ENCODE measurements at places on chromosomes 11 and 22.

GRCh38 chr11:26731084-26731456, 9.2 kb upstream of the SLC5A12 start:
- no peak for DNase-seq

- no peak for DNase-seq
Measured at GRCh38 chr11:77082838-77083565, 16.2 kb downstream of the CAPN5 start.

- no peak for DNase-seq
Measured at GRCh38 chr11:131511794-131512193, 141.4 kb downstream of the NTM start.

GRCh38 chr22:36902143-36902926, 11.1 kb upstream of the CSF2RB start:
- no peak for DNase-seq

DNA sequence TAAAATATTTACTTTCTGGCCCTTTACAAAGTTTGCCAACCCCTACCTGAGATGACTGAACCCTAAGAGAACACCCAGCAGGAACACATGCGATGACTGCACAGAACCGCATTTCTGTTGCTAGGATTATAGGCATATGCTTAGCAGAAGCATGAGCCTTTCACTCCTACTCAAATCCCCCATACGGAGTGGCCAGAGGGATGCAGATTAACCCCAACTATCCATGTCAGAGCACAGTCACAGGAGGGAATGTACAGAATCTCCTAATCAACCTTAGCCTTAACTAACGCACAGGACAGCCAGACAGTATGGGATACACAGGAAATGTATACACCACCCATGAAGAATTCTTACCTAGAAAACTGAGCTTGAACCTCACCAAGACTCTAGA, 6.2 kb downstream of the HPS4 start:
- DNase-seq, result no peak

GRCh38 chr11:41201156-41201555, 258.3 kb downstream of the LRRC4C start:
- peak; percentile 17 for DNase-seq

GRCh38 chr11:109040303-109040702, 375.4 kb downstream of the DDX10 start:
- DNase-seq, result no peak

DNA sequence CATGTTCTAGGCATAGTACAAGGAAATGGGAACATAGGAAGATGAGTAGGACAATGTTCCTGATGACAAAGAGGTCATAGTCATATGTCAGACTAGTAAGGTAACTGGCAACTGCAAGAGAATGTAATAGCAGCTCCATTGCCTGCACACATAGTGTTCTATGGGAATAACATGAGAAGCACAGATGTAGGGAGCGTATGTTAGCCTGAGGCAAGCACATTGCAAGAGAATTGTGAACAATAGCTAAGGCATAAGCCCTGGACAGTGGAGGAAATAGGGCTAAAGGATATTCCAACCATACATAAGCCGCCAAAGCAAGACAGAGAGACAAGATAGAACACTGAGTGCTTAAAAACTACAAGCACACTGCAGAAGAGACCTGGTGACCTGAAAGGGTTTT, 1017.0 kb upstream of the TENM4 start:
- DNase-seq, result no peak

GRCh38 chr11:64715756-64716472, 7.1 kb downstream of the NRXN2 start:
- DNase-seq, result no peak

DNA sequence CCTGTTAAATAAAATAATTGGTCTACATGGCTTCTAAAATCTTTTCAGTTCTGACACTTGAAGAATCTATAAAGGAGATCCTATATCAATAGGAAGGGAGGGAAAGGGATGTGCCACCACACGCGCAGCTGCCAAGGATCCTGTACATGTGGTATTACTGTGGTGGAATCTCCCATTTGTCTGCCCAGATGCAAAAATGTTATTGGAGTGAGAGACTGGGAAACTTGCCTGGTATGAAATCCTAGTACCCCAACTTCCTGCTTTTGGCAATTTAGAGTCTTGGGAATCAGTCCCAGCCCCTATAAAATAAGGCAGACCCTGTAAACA, 81.9 kb upstream of the PICALM start:
- no peak for DNase-seq

GRCh38 chr11:89613911-89614310, 96.2 kb upstream of the TRIM77 start:
- no peak for DNase-seq

GRCh38 chr11:5267033-5267563, 2.6 kb downstream of the HBE1 start:
- DNase-seq, result no peak

GRCh38 chr11:100469835-100470234, 217.3 kb upstream of the ARHGAP42 start:
- DNase-seq, result no peak

DNA sequence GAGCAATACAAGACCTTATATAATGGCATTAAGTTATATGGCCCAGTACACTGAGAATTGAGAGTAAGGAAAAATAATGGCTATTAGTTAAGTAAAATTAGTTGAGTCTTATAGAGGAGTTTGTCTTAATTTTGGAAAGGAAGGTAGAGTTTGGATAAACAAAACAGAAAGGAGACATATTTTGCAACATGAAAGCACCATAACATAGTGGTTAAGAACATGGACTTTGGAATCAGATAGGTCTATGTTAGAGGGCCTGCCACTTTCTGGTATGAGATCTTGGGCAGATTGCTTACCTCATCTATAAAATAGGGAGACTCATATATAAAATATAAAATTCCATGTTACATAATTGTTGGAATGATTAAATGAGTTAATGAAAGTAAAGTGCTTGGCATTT, 68.9 kb downstream of the CSTPP1 start:
- DNase-seq, result no peak

GRCh38 chr11:32279672-32280071, 155.7 kb downstream of the WT1 start:
- DNase-seq, result no peak

GRCh38 chr11:37967635-37968034, 1369.6 kb upstream of the RAG2 start:
- DNase-seq, result no peak

DNA sequence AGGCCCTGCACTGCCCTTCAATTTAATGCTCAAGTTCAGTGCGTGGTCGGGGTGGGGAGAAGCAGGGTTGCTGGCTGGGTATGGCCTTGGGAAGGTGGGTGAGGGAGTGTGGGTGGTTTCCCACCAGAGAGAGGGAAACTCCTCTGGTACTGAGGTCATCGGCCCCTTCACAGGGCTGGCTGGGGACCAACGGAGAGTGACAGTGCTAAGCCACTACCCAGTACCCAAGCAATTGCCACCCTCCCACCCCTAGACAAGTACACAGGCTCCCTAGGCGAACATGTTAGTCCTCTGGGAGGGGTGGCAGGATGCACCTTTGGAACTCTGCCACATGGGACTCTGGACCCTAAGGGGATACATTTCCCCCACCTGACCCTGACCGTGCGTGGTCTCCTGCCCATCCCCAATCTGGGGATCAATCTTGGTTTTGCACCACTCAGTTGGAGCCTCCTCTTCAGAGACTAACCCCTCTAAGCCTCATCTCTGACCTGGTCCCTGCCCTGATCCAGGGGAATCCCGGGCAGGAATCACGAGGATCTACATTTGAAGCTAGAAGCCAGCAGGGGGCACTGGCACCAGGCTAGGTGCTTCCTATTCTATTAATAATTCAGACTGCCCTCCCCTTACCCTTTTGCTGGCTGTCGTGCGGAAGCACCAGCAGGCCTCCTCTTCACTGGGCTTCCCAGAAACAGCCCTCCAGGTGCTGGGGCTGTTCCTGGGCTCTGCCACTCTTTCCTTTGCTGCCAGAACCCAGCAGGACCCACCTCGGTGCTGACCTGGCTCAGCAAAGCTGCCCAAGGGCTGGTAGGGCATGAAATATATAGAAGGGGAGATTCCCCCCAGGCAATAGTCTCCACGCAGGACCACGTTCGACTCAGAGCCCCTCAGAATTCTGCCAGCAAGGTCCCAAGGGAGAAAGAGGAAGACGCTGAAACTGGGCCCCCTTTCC, 377.7 kb downstream of the TENM4 start:
- DNase-seq, result no peak

DNA sequence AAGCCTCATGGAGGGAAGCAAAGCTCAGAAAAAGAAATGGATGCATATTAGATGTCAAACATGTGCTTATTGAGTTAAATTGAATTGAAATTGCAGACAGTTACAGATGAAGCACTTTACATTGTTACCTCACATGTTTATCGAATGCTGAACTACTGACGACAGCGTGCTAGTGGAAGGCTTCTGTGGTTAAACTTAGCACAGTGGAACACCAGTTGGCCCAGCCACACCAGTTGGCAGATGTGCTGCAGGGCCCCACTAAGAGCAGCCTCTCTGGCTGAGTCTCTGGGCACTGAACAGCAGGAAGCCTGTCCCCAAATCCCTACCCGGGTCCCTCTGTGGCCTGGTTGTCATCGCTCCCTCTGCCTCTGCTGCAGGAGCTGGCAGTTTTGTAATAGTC, 242.1 kb downstream of the NTM start:
- no peak for DNase-seq

- DNase-seq, result no peak
Measured at GRCh38 chr11:114314096-114314495, 17.9 kb downstream of the NNMT start.

All from nucleus accumbens (tissue), 56 donors.